Hematopoietic multipotent progenitor cell treated with erythropoietin and hydrocortisone succinate and interleukin-3 and kit ligand, for 4 days (in vitro differentiated cells): ENCODE measurements at places on chromosomes 11 and 22.
A peak's percentile ranks its signal among the peaks of the same experiment; 100 is the strongest.

DNA sequence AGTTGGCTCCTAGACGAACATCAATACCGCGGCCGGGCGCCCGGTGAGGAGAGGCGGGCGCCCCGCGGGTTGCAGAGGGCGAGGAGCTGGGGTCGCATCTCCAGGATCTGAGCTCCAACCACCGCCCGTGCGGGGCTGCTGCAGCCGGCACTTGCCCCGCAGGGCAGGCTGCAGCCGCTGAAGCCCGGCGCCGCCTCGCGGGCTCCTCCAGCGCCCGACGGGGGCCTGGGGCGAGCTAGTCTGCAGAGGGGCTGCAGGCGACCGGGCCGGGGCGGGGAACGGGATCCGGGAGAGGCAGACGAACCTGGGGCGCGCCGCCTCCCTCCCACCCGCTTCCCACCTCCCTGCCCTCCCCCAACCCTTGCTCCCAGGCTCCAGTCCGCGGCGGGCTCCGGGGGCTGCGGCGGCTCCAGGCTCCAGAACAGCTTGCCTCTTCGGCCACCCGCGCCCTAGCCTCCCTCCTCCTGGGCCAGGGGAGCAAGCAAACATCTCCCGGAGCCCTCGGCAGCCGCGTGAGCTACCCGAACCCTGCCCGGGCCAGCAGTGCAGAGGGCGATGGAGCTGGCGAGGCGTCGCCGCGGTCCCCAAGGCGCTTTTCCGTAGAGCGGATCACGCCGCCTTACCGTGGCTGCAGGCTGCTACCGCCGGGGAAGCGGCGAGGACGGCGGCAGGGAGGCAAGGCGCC is 802 bp downstream of the TENM4 start:
- no peak for DNase-seq

DNA sequence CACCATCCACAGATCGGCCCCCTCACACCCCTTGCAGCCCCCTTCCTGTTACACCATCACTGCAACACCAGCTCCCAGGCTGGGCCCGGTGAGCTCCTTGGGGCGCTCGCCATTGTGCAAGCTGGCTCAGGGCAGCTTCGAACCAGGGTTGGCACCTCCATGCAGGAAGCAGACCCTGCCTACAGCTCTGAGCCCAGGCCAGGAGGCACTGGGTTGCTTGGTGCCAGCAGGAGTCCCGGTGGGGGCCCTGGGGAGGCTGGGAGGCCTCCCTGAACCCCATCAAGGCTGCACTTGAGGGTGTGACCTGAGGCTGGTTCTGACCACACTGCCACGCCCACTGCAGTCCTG is 417.1 kb downstream of the CTTN start:
- no peak for DNase-seq

- DNase-seq: no peak
Measured at GRCh38 chr22:49549256-49550140, 278.2 kb downstream of the BRD1 start.

DNA sequence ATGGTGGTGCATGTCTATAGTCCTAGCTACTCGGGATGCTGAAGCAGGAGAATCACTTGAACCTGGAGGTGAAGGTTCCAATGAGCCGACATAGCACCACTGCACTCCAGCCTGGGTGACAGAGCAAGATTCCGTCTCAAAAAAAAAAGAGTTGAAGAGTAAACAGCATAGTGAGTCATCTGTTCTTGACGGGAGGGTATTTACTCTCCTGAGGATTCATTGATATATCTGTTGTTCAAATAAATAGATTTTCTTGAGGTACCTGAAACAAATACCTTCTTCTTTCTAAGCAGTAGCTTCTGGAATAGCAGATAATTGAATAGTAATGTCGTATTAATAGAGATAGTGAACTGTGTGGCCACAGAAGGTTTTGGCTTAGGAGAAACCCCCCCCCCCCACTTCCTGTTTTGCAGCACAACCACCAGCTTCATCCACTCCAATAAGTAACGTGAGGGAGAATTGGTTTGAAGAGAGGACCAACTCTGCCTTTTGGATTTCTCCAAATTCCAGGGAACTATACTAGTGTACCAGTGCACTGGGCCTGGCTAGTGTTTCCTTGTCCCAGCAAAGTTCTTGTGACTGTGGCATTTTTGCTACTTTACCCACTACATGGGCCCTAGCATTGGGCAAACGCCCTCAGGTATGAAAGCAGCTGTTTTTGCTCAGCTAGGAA is 90.0 kb downstream of the PRMT3 start:
- peak; percentile 55 for DNase-seq

GRCh38 chr11:33475993-33476392 is 218.8 kb downstream of the HIPK3 start:
- DNase-seq: peak; percentile 11

DNA sequence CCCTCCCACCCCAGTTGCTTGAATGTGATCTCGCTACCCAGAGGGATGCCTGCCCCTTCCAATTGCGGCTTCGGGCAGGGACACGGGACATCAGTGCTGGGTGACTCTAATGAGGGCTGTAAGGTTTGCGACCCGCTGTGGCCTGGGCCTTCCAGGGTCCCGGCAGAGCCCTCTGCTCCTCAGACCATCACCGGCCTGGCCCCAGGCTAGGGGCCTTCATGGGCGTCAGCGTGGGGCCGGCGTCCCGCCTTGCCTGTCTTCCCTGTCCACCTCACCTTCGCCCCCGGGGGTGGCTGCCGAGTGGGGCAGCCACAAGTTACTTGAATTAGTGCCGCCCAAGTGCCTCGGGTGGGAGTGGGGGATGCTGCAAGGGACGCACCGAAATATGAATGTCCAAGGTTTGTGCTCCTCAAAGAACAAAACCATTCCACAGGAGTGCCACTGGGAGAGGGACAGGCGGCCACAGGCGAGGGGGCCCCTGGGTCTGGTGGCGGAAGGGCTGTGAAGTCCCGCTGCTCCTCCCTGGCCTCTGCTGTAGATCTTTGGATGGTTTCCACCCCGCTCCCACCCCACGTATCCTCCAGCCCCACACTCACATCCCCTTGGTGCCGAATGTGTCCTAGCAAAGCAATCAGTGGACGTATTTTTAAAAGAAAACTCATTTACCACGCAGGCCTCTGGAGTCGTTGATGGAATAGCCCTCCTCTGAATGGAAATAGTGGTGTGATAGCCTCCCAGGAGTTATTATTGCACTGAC is 317.1 kb downstream of the NTM start:
- DNase-seq: no peak

DNA sequence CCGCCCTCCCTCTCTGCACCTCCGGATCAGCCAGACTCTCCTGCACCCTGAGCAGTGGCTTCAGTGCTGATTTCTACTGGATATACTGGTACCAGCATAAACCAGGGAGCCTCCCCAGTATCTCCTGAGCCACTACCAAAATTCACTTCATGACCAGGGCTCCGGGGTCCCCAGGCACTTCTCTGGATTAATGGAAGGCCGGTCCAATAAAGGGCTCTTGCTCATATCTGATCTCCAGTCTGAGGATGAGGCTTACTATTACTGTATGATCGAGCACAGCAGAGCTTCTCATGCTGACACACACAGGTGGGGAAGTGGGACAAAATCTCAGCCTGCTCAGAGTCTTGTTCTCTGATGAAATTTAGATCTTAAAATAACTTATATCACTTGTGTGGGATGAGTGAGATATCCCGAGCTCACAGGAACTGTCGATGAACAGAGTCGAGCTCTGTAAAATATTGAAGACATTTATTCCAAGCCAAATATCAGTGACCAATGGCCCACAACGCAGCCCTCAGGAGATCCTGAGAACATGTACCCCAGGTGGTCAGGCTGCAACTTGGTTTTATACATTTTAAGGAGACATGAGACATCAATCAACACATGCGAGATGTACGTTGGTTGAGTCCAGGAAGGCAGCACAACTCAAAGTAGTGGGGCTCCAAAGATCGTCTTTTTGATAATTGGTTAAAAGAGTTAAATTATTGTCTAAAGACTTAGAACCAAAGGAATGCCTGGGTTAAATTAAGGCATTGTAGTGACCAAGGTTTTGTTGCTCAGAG is 93.0 kb upstream of the TOP3B start:
- DNase-seq: no peak

- no peak for DNase-seq
Measured at GRCh38 chr11:47028195-47029093, 91.9 kb downstream of the CSTPP1 start.
